Fibroblast of skin of left biceps (primary cell): ENCODE measurements at places on chromosomes 12 and 14.

GRCh38 chr12:117485984-117486839 lies 124.8 kb upstream of the NOS1 start:
- no peak for DNase-seq

DNA sequence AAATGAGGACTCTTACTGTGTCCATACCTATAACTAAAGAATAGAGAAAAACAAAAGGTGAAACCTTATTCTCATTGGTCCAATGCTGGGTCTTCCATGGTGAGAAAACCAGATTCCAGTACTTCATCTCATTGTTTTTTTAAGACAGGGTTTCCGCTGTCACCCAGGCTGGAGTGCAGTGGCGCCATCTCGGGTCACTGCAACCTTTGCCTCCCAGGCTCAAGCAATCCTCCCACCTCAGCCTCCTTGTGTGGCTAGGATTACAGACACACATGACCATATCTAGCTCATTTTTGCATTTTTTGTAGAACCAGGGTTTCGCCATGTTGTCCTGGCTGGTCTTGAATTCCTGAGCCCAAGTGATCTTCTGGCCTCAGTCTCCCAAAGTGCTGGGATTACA lies 13.3 kb downstream of the RBM23 start:
- no peak for DNase-seq

GRCh38 chr14:77053046-77053841 lies 24.7 kb upstream of the IRF2BPL start:
- DNase-seq, result no peak

- DNase-seq, result no peak
Measured at GRCh38 chr14:22973217-22974032, 8.9 kb downstream of the AJUBA start.

- no peak for DNase-seq
Measured at GRCh38 chr12:3155702-3156370, 78.7 kb downstream of the TSPAN9 start.

GRCh38 chr14:103883263-103883523 lies 35.8 kb upstream of the PPP1R13B start:
- no peak for DNase-seq

DNA sequence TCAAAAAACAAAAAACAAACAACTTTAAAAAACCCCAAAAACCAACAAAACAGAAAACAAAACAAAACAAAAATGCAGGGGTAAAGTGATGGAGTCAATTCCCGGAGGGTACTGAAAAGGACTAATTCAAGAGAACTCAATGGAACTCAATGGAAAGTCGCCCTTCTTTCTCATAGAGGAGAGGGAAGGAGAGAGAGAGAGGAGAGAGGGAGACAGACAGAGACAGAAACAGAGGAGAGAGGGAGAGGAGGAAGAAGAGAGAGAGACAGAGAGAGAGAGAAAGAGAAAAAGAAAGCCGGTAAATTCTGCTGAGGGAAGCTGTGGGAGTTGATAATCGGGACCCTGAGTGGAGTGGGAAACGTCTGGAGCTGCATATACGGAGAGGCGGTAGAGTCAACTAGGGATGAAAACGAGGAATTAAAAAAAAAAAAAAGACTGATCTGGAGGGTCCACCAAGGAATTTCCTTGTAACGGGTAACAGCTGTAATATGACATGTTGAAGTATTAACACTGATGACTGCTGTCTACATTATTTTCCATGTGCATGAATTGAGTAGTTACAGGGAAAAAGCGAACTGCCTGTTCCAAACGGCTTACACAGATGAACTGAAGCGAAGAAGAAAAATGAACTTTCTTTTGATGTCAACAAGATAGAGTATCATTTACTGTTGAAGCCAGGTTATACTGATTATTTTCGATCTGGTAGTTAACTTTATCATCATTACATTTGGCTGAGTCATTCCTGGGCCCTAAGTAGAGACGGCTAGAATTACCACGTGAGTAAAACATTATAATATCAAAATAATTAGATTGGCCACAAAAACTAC lies 934 bp upstream of the ZC2HC1C start:
- no peak for DNase-seq

- no peak for DNase-seq
Measured at GRCh38 chr14:34785223-34786006, 71.0 kb upstream of the CFL2 start.

GRCh38 chr12:88383405-88383804 lies 196.9 kb downstream of the KITLG start:
- no peak for DNase-seq

GRCh38 chr14:102375119-102375518 lies 12.4 kb downstream of the TECPR2 start:
- DNase-seq, result no peak

GRCh38 chr12:53097564-53098353 lies at the start of gene IGFBP6:
TSS of gene IGFBP6 (plus strand) at chr12:53097667. CDS start at chr12:53097718, 51 bp downstream.
- DNase-seq, result no peak

GRCh38 chr12:30753751-30754382 lies 884 bp downstream of the CAPRIN2 start:
- no peak for DNase-seq

DNA sequence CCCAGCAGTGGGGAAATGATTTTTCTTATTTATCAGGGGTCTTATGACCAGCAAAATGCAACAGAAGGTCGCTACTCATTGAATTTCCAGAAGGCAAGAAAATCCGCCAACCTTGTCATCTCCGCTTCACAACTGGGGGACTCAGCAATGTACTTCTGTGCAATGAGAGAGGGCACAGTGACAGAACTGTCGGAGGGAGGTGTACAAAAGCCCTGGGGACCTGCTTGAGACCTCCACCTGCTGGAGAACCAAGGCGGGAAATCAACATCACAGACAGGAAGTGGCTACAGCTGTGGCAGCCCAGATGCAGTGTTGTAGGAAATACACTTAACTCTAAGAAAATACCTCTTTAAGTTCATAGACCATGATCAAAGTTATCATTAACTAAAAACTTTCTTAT lies 250.9 kb upstream of the OR4E1 start:
- no peak for DNase-seq

DNA sequence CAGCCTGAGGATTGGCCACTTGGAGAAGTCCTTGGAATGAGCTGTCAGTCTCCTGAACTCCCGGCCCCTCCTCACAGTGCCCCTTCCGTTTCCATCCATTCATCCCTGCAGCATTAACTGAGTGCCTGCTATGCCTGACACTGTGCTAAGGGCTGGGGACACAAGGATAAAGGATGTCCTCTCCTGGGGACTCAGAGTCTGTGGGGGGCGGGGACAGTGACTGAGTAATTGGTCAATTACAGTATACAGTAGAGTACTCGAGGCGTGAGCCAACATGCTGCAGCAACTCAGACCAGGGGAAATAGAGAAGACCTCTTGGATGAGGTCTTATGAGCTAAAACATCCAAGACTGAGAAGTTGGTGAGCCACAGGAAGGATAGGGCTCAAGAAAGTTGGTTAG lies 43.4 kb upstream of the PWP1 start:
- DNase-seq, result no peak

GRCh38 chr14:91286530-91286937 lies 42.0 kb upstream of the GPR68 start:
- peak; percentile 40 for DNase-seq
